ENCODE measurements at places on chromosomes 6 and 20. TPM values are rescaled to one million over a fixed set of nuclear protein-coding genes. Genes with fewer than 3 reads are reported as not detected.

CALHM4 gene
- 0.66 TPM for polyA plus RNA-seq

CLVS2 gene
- polyA plus RNA-seq: 12.9 TPM

SNAP25 gene
- polyA plus RNA-seq: 139 TPM

MAS1 gene
- not detected for polyA plus RNA-seq

KCNK5 gene
- not detected for polyA plus RNA-seq

PI3 gene
- polyA plus RNA-seq: not detected

SLC22A7 gene
- 2.4 TPM for polyA plus RNA-seq

BEND6 gene
- 8.6 TPM for polyA plus RNA-seq

PPARD gene
- polyA plus RNA-seq: 1.3 TPM
